ENCODE measurements at places on chromosomes 3 and 15.

GRCh38 chr15:92934716-92935115 lies 34.6 kb downstream of the CHD2 start:
- DNase-seq = no peak

DNA sequence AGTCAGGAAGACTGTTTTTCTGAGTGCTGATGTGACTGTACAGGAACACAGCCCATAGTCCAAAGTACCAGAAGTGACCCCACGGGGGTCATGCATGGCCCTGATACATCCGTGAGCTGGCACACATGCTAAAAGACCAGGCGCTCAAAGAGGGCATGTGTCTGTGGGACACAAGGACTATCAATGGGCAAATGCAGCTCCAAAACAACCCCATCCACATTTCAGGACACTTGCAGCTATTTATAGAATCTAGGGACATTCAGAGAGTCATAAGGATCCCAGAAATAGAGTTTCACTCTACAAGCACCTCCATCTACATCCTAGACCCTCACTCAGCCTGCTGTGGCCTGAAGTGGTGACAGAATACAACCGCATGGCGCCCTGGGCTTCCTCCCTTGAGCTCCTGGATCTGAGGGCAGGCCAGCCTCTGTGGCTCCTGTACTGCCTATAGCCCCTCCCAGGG lies 17.0 kb downstream of the SLC25A20 start:
- DNase-seq = no peak

DNA sequence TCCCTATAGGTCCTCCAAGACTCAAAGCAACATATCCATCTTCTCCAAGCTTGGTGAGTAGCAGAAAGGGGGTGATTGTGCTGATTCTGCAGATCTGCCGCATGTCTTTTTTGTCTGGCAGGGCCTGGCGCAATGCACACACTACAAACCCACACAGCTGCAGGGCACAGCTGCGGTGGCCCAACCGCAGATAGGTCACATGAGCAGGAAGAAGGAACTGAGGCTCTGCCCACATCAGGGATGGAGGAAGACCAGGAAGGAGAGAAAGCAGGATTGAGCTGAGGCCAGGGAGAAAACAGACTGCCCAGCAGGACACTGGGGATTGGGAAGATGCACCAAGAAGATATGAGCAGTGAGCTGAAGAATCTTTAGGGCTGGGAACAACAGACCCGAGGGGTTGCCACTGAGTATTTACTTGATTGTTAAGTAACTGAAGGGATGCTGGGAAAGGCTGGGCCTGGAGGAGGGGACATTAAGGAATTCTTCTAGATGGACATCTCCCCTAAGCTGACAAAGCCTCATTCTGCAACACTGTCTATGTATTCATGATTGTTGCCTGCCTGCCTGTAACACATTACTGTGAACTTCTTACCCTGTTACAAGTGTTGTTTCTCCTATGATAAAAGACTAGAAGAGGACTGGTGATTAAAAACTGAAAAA lies 126.7 kb downstream of the MYLK start:
- no peak for DNase-seq

DNA sequence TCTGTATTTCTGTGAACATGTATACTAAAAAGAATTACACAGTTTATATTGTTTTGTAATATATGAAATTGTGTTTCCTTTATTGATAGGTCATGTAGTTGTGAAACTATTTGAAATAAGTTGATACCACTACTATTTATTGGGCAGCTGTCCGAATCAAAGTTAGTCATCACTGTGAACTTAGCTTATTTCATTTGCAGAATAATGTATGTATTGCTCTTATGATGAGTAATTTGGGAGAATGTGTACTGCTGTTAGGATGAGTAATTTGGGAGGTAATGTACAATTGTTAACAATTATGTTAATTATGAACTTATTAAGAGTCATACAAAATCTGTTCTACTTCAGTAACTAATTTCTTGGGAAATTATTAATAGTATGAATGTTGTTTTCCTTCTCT lies 22.2 kb downstream of the FXR1 start:
- no peak for DNase-seq

DNA sequence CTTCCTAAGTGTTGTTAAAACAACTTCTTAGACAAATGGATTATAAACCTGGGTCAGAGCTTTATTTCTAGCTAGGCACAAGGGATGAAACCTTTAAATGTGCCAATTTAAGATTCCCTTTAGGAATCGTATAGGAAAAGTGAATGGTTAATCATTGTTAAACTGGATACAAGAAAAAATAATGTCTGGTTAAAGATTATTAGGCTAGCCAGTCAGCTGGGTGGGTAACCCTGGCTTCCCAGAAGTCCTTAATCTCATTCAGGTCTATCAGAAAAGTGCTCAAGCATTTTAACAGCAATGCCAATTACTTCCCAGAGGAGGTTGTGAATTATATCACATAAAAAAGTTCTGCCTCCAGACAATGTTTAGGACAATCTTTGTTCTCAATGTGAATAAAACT lies 37.6 kb downstream of the NANOGP8 start:
- no peak for DNase-seq

GRCh38 chr3:118196183-118196582 lies 838.5 kb downstream of the IGSF11 start:
- DNase-seq = no peak

- DNase-seq = no peak
Observed at GRCh38 chr3:116930786-116931185, 221.2 kb downstream of the TUSC7 start.

- DNase-seq = no peak
Observed at GRCh38 chr3:117565777-117566176, 856.2 kb downstream of the TUSC7 start.

DNA sequence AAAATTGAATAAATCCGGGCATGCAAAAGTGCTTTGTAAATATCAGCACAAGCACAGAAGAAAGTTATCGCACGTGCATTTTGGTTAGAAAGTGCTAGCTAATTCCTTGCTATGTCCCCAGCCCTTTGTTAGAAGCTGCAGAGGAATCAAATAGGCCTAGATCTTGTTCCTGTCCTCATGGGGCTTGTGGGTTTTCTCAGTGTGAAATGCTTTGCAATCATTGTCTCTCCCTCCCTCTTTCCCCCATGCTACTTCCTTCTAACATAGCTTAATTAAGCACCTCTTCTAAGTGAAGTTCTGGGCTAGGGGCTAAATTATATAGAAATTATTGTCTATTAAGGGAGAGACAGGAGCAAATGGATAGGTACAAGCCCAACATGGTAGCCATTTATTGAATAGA lies 271.7 kb downstream of the RPLP1 start:
- no peak for DNase-seq

DNA sequence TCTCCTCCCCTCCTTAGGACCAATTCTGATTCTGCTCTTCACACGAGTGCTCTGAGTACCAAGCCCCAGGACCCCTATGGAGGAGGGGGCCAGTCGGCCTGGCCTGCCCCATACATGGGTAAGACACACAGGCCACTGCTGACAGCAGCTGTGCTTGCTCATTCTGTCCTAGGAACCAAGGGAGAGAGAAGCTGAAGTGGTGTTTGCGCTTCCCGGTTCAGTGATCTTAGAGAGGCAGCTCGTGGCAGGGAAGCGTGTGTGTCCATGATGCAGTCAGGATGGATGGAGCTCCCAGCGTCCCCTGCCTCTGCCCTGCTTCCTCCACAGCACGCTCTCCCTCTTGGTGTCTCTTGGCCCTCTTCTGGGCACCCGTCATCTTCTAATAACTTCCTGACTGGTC lies 77.6 kb downstream of the CRTC3 start:
- DNase-seq = no peak
